Naive thymus-derived CD4-positive, alpha-beta T cell (primary cell): ENCODE measurements at places on chromosomes 12 and 14.

DNA sequence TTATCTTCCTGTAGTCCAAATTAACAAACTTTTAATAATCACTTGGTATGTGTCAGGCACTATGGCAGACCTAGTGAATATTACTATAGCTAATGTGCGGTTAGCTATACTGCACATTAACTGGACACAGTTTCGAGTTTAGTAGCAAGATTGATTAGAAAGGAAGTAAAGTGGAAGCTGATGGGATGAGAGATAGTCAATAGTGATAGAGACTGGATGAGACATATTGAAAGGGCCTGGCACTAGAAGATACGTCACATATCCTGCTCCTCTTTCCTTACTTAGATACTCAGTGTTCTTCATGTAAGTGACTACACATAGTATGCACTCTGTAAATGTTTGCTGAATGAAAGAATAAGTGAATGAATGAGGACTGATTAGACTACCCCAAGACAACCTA lies 5.5 kb downstream of the TBK1 start:
- H3K36me3 ChIP-seq: no peaks in the 10 kb centered on the region
- DNase-seq: no peak
- H3K27me3 ChIP-seq: no peaks in the 10 kb centered on the region

GRCh38 chr12:54221402-54221984 lies 32.7 kb upstream of the SMUG1 start:
- no peaks in the 10 kb centered on the region for H3K27me3 ChIP-seq
- no peak for DNase-seq
- peaks cover 10% of the 10 kb centered on the region for H3K4me1 ChIP-seq
- H3K27ac ChIP-seq: no peak overlapping the region
- H3K36me3 ChIP-seq: no peaks in the 10 kb centered on the region

GRCh38 chr14:49999826-50000379 lies 107.0 kb downstream of the ARF6 start:
- H3K4me1 ChIP-seq: peaks cover 57% of the 10 kb centered on the region
- H3K27me3 ChIP-seq: no peaks in the 10 kb centered on the region
- H3K27ac ChIP-seq: peak overlapping the region; percentile 90

- H3K36me3 ChIP-seq: no peaks in the 10 kb centered on the region
- no peak for DNase-seq
Observed at GRCh38 chr14:63928744-63929174, 76.0 kb downstream of the SYNE2 start.

DNA sequence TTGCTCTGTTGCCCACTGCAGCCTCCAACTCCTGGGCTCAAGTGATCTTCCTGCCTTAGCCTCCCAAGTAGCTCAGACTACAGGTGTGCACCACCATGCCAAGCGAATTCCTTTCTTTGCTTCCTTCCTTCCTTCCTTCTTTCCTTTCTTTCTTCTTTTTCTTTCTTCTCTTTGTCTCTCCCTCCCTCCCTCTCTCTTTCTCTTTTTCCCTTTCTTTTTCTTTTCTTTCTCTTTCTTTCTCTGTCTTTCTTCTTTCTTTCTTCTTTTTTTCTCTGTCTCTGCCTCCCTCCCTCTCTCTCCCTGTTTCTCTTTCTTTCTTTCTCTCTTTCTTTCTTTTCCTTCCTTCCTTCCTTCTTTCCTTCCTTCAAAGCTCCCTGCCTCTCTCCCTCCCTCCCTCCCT lies 52.9 kb downstream of the LGMN start:
- peaks cover 19% of the 10 kb centered on the region for H3K4me1 ChIP-seq
- no peak overlapping the region for H3K27ac ChIP-seq
- no peak overlapping the region for H3K4me3 ChIP-seq
- no peaks in the 10 kb centered on the region for H3K36me3 ChIP-seq
- no peak for DNase-seq

GRCh38 chr12:33752854-33753253 lies 269.4 kb upstream of the ALG10 start:
- DNase-seq: no peak
- H3K4me1 ChIP-seq: no peaks in the 10 kb centered on the region
- no peaks in the 10 kb centered on the region for H3K36me3 ChIP-seq
- no peaks in the 10 kb centered on the region for H3K27me3 ChIP-seq
- H3K27ac ChIP-seq: no peak overlapping the region

- no peaks in the 10 kb centered on the region for H3K27me3 ChIP-seq
- H3K4me1 ChIP-seq: no peaks in the 10 kb centered on the region
- DNase-seq: peak; percentile 11
- peak overlapping the region; percentile 75 for H3K27ac ChIP-seq
- peak overlapping the region; percentile 78 for H3K4me3 ChIP-seq
Observed at GRCh38 chr14:45252366-45253069, 484 bp downstream of the MIS18BP1 start.

- H3K27ac ChIP-seq: no peak overlapping the region
- H3K4me3 ChIP-seq: no peak overlapping the region
- H3K4me1 ChIP-seq: no peaks in the 10 kb centered on the region
- no peaks in the 10 kb centered on the region for H3K27me3 ChIP-seq
Observed at GRCh38 chr14:65718629-65719028, 306.1 kb downstream of the FUT8 start.

DNA sequence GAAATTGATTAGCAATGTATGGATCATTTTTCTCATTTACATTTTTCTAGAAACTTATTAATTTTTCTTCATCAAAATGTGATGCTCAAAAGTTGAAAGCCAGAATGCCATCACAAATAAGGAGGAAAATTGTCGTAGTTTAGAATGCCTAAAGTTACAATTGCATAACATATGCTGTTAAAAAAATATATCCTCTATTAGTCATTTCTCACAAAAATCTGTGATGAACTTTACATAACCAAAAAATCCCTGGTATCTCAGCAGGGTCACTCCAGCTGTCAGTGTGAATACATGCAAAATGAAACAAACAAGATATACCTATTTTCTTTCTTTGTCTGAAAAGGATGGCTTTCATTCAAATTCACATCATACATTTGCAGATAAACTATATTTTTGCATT lies 358.9 kb downstream of the PAWR start:
- no peak overlapping the region for H3K4me3 ChIP-seq
- no peak for DNase-seq
- H3K27ac ChIP-seq: no peak overlapping the region
- no peaks in the 10 kb centered on the region for H3K36me3 ChIP-seq
- no peaks in the 10 kb centered on the region for H3K27me3 ChIP-seq

- no peaks in the 10 kb centered on the region for H3K36me3 ChIP-seq
Observed at GRCh38 chr12:24615967-24616411, 332.9 kb downstream of the BCAT1 start.

DNA sequence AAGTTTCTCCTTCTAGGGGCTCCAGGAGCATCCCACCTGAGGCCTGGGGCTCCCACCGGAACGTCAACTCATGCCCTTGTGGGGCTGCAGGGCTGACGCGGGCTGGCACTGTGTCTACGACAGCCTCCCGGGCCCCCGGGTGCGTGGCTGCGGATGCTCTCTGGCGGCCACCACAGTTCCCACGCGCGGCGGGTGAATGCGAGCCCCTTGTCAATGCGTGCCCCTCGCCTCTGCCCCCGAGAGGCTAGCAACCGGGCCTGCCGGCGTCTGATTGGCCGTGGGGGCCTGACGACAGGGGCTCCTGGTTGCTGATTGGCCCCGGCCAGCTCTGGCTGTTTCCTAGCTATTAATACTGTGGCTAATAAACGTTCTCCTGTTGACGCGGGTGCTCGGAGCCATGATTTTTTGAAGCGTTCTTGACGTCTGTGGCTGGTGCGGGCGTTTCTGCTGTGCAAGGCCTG lies 1.8 kb upstream of the MEG3 start:
- H3K27me3 ChIP-seq: no peaks in the 10 kb centered on the region
- DNase-seq: no peak
- no peak overlapping the region for H3K27ac ChIP-seq
- no peaks in the 10 kb centered on the region for H3K36me3 ChIP-seq
- no peaks in the 10 kb centered on the region for H3K4me1 ChIP-seq

DNA sequence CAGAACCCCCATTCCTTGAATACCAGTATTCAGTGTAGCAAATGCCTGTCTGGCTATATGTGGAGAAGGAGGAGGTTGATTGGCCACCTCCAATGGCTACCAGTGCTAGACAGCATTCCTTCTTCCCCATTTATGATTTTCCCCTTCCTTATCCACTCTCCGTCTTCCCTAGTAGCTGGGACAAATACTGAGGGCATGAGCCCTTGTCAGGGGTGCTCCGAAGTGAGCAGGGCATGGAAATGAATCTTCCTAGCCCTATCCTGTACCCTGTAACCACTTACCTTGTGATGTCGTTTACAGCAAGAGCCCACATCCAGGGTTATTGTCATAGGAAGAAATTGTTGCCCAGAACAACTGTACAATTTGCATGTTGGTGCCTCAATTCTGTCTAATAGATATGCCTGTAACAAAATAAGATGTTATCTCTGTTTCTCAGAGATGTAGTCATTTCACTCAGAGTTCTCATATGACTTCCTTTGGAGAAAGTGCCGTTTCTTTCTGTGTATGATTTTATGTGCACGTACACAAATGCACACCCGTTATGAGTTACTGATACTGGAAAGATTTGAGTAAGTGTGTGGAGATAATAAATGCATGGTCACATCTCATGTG lies 423.7 kb downstream of the EGLN3 start:
- no peak for DNase-seq
- no peaks in the 10 kb centered on the region for H3K36me3 ChIP-seq
- H3K4me3 ChIP-seq: no peak overlapping the region
- no peaks in the 10 kb centered on the region for H3K27me3 ChIP-seq
- no peaks in the 10 kb centered on the region for H3K4me1 ChIP-seq
- no peak overlapping the region for H3K27ac ChIP-seq

DNA sequence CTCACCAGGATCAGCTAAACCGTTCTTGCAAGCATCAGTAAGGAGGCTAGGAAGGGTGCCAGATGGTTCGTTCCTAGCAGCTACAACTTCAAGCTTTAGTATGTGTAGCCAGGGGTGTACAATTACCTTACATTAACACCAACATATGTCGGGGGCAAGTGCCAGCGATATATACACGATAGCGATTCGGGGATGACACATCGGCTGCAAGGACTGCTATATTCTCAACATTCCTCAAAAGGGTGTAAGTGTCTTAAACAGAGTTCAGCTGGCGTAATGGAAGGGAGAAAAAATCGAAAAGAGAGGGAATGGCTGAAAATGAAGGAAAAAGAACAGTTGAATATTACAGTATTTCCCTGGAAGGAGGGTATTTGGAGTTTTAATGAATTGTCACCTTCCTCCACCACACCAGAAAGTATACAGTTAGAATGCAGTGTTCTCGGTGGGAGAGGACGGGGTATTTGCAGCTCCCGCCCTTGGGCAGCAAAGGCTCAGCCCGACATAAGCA lies 545 bp downstream of the LIMA1 start:
- no peaks in the 10 kb centered on the region for H3K36me3 ChIP-seq
- no peak for DNase-seq
- no peaks in the 10 kb centered on the region for H3K27me3 ChIP-seq
- H3K4me3 ChIP-seq: peak overlapping the region; percentile 80

GRCh38 chr14:50092006-50092555 lies 24.3 kb downstream of the VCPKMT start:
- no peaks in the 10 kb centered on the region for H3K27me3 ChIP-seq
- no peak overlapping the region for H3K4me3 ChIP-seq
- no peaks in the 10 kb centered on the region for H3K36me3 ChIP-seq
- peak overlapping the region; percentile 21 for H3K27ac ChIP-seq
- no peak for DNase-seq
- peaks cover 72% of the 10 kb centered on the region for H3K4me1 ChIP-seq

- H3K4me1 ChIP-seq: no peaks in the 10 kb centered on the region
- no peaks in the 10 kb centered on the region for H3K36me3 ChIP-seq
- no peaks in the 10 kb centered on the region for H3K27me3 ChIP-seq
- DNase-seq: no peak
- H3K27ac ChIP-seq: no peak overlapping the region
Observed at GRCh38 chr12:25817166-25817565, 141.3 kb upstream of the RASSF8 start.

GRCh38 chr12:86261142-86261541 lies 5.0 kb upstream of the MGAT4C start:
- no peaks in the 10 kb centered on the region for H3K27me3 ChIP-seq
- H3K4me3 ChIP-seq: no peak overlapping the region
- no peak for DNase-seq
- H3K36me3 ChIP-seq: no peaks in the 10 kb centered on the region

DNA sequence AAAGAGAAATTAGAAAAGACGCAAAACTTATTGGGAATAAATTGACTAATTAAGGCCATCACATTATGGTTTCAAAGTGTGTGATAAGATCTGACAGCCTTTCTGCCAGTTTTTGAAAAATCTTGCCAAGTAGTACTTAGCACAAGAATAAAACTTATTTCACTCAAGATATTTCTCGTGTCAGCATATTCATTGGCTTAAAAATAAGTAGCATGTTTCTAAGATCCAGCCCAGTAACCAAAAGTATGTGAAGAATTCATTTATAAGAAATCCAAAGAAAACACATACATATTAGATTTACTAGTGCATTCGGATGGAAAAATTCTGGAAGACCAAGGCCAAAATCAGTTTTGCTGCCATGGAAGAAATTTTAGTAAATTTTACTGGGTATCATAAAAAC lies 1135.0 kb downstream of the GALC start:
- H3K27ac ChIP-seq: no peak overlapping the region
- no peak overlapping the region for H3K4me3 ChIP-seq
- no peaks in the 10 kb centered on the region for H3K27me3 ChIP-seq

DNA sequence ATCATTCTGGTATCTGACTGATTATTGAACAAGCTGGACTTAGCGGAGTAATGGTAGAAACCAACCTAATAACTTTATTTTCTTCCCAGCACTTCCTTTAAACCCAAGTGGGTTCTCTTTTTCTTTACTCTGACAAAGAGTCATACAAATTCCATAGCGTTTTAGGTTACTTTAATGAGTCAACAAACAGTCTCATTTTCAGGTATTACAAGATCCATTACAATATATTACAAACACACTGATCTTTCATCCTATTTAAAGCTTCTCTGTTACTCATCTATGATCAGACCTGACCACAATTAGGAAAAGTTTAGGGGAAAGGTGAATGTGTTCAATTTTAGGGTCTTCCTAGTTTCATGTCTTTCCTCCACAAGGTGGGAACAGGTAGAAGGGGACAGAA lies 39.4 kb upstream of the PTPRQ start:
- no peaks in the 10 kb centered on the region for H3K27me3 ChIP-seq
- H3K27ac ChIP-seq: no peak overlapping the region
- H3K4me1 ChIP-seq: no peaks in the 10 kb centered on the region
- DNase-seq: no peak

GRCh38 chr12:71556448-71556847 lies 107.2 kb downstream of the ZFC3H1 start:
- H3K36me3 ChIP-seq: no peaks in the 10 kb centered on the region
- H3K27ac ChIP-seq: no peak overlapping the region
- no peaks in the 10 kb centered on the region for H3K4me1 ChIP-seq
- no peaks in the 10 kb centered on the region for H3K27me3 ChIP-seq

DNA sequence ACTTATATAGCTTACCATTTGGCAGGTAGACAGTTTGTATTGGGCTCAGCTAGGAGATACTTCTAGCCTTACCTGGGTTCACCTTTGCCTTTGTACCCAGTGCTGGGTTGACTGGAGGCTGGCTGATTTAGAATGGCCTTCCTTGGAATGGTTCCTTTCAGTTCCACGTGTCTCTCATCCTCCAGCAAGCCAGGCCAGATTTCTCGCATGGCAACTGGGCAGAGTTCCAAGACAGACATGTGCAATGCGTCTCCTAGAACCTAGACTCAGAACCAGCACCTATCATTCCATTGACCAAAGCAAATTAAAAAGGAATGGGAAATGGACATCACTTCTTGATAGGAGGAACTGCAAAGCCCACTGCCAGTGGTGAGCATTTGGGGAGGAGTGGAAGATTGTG lies 79.1 kb upstream of the BDKRB2 start:
- H3K4me1 ChIP-seq: peaks cover 32% of the 10 kb centered on the region
- peak overlapping the region; percentile 80 for H3K27ac ChIP-seq
- no peak for DNase-seq
- no peaks in the 10 kb centered on the region for H3K36me3 ChIP-seq
- no peaks in the 10 kb centered on the region for H3K27me3 ChIP-seq
- H3K4me3 ChIP-seq: no peak overlapping the region
